DMS 273 treated with DMSO at 0.1 percent for 48 hours (cell line): ENCODE measurements at places on chromosomes 5 and 9.

GRCh38 chr9:115593587-115594091 is 475.7 kb upstream of the TNC start:
- DNase-seq = no peak

DNA sequence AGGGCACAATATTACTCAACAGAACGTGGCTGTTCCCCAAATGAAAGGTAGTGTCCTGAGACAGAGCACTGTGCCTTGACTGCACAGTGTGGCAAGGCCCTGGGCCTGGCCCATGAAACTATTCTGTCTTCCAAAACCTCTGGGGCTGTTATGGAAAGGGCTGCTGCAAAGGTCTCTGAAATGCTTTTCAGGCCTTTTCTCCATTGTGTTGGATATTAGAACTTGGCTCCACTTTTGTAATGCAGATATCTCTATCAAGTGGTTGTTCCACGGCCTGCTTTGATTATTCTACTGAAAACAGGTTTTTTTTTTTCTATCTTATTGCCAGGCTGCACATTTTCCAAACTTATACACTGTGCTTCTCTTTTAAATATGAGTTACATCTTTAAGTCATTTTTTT is 777.5 kb upstream of the TYRP1 start:
- no peak for DNase-seq

DNA sequence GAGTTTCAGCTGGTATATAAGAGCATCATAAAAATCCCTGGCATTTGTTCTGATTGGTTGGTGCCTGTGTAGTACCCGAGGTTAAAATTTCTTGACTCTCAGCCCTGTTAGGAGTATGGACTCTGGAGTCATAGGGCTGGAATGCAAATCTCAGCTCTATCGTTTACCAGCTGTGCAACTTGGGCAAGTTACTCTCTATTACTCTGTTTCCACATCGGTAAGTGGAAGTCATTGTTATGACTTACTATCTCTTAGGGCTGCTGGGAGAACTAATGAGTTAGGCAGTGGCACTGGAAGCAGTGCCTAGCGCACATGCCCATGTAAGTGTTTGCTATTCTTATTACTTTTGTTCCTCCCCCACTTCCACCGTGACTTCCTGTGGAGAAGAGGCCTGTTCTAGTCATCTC is 141.6 kb downstream of the BOD1 start:
- DNase-seq = no peak

GRCh38 chr9:122918310-122918709 is 5.2 kb upstream of the ZBTB6 start:
- no peak for DNase-seq

GRCh38 chr5:36215910-36216309 is 25.8 kb downstream of the NADK2 start:
- no peak for DNase-seq

GRCh38 chr9:89481538-89481915 is 16.4 kb downstream of the SEMA4D start:
- DNase-seq = no peak

GRCh38 chr9:124257070-124257843 is 492 bp upstream of the NEK6 start:
- DNase-seq = no peak

GRCh38 chr9:32394381-32395049 is 10.1 kb downstream of the ACO1 start:
- DNase-seq = no peak

- no peak for DNase-seq
These were observed 330.6 kb upstream of the MEF2C start for GRCh38 chr5:89213573-89213972.

DNA sequence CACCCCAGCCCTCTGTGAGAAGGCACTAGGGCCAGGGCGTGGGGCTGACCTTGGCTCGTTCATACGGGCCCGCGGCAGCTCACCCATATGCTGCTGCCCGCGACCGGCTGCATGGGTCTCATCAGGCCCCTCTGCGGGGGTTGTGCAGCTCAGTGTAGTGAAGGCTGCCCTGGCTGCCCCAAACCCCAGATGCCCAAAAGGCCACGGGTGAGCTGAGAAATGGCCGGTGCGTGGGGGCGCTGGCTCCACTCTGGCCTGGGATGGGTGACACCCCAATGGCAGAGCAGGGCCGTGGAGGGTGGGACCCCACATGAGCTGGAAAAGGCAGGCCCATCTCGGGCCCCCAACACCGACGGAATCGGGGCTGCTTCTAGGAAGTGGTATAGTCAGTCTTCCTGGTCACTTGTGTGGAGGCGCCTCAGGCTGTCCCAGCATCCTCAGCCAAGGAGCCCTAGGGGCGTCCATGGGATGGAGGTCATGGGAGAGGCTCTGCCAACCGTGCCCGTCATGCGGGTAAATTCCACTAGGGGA is 19.4 kb upstream of the LRRC14B start:
- no peak for DNase-seq

DNA sequence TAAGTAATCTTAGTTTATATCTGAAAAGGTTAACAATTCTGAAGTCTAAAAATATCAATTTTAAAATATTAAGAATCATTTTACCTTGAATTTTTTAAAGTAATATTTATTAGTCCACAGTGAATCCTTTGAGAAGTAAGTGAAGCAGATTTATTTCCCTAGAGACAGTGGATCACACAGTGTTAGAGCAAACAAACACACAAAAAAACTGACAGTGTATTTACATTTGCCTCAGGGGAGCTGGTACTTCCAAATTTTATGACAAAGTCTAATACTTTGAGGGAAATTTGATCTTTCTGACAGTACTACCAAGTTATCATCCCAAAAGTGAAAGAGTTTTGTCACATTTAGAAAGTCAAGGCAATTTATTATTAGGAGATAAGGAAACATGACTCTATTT is 1750.6 kb upstream of the CDH9 start:
- DNase-seq = no peak

GRCh38 chr9:20135119-20135697 is 346.4 kb upstream of the SLC24A2 start:
- DNase-seq = no peak

GRCh38 chr5:14153071-14153864 is 10.1 kb downstream of the TRIO start:
- no peak for DNase-seq

- DNase-seq = no peak
These were observed 4.6 kb downstream of the TLX3 start for GRCh38 chr5:171313481-171314206.

- peak; percentile 24 for DNase-seq
These were observed 5.3 kb downstream of the KLF4 start for GRCh38 chr9:107484117-107484723.

DNA sequence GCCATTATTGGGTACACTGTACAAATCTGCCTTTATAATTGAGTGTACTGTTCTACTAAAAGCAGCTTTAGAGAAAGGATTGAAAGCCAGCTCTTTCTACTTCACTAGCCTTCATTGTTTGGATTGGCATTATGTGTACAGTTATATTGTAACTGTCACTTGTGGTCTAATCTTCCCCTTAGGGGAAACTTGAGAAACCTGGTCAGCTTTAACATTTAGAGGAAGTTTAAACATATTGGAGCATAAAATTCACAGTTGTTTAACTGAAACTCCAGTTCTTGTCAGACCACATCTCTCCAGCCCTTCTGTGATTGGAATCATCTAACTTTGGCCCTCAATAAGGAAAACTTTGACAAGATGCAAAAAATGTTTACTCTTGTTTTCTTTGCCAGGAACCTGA is 24.6 kb downstream of the PIK3R1 start:
- no peak for DNase-seq

DNA sequence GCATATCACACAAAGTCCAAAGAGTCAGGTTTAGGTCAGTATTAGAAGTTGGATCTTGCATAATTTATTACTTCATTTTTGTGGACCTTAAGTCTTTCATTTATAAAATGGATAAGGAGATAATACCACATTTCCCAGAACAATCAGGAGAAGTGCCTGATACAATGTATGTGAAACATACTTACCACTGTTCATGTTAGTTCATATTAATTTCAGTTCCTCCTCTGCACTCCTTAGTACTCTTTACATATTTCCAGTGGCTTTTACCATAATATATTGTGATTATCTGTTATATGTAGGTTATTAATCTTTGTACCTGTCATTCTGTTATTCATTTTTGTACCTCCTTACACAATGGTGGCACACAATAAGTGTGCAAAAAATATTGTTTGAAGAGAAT is 214.4 kb downstream of the ARL15 start:
- no peak for DNase-seq

- DNase-seq = no peak
These were observed 10.4 kb downstream of the TNIP1 start for GRCh38 chr5:151070449-151070848.

DNA sequence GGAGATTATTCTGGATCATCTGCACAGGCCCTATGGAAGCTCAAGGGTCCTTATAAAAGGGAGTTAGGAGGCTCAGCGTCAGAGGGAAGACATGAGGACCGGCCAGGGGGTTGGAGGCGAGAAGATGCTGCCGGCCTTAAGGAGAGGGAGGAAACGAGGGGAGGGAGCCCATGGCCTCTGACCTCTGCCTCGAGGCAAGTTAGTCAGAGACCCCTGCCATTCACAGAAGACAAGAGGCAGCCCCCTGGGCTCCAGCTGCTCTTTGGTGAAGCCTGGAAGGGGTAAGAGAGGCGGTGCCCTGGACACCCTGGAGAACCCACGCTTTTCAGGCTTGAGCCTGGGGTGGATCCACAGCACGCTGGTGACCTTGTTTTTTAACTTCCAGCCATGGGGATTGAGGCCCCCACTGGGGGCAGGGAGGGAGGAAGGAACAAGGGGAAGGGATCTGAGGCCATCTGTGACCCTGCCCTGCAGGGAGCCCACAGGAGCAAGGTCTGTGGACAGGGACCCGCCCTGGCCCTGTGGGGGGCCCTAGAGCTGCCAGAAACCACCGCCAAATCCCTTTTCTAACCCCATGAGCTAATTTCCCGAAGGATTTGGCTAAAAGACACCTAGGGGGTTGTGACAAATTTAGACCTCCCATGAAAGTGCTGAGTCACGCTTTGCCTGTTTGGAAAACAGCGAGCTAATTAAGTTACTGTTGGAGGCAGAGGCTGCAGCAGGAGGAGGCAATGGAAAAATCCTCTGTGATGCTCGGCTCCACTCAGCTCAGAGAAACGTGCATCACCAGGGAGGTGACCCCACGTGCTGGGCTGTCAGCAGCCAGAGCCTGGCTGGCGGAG is 49.7 kb downstream of the OLFM1 start:
- no peak for DNase-seq

GRCh38 chr5:97062046-97062445 is 80.4 kb downstream of the LIX1 start:
- DNase-seq = no peak

- no peak for DNase-seq
These were observed 332.4 kb upstream of the CD180 start for GRCh38 chr5:67528953-67529352.

- peak; percentile 16 for DNase-seq
These were observed at the start of gene CTNND2 for GRCh38 chr5:11904265-11904906. Gene CTNND2, minus strand, starts transcription at chr5:11904446. Its CDS starts 593 bp downstream, at chr5:11903853.

- DNase-seq = no peak
These were observed 32.8 kb downstream of the TMC1 start for GRCh38 chr9:72554221-72554641.

- no peak for DNase-seq
These were observed 38.9 kb downstream of the DAB2IP start for GRCh38 chr9:121690316-121690715.

GRCh38 chr5:138844812-138845513 is 30.2 kb downstream of the LRRTM2 start:
- no peak for DNase-seq

GRCh38 chr9:130327781-130328348 is 62.3 kb downstream of the HMCN2 start:
- peak; percentile 68 for DNase-seq

DNA sequence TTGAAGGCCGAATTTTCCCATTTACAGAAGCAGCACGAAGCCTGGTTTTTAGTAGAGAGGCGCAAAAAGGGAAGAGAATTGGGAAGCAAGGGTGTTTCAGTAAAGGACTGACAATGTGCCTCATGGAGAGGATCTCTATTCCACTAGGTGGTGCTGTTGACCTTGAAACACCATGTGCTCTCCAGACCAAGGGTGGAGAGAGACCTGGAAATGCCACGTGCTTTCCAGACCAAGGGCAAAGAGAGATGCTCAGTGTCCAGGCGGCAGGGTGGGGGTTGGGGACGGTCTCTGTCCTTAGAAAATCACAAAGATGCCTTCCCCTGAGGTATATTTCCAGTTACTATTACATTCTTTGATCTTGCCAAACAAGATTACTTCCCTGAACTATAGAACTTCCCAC is 425.3 kb downstream of the CSNK1G3 start:
- no peak for DNase-seq

- DNase-seq = no peak
These were observed 517 bp downstream of the ALDH1A1 start for GRCh38 chr9:72952381-72952690.

DNA sequence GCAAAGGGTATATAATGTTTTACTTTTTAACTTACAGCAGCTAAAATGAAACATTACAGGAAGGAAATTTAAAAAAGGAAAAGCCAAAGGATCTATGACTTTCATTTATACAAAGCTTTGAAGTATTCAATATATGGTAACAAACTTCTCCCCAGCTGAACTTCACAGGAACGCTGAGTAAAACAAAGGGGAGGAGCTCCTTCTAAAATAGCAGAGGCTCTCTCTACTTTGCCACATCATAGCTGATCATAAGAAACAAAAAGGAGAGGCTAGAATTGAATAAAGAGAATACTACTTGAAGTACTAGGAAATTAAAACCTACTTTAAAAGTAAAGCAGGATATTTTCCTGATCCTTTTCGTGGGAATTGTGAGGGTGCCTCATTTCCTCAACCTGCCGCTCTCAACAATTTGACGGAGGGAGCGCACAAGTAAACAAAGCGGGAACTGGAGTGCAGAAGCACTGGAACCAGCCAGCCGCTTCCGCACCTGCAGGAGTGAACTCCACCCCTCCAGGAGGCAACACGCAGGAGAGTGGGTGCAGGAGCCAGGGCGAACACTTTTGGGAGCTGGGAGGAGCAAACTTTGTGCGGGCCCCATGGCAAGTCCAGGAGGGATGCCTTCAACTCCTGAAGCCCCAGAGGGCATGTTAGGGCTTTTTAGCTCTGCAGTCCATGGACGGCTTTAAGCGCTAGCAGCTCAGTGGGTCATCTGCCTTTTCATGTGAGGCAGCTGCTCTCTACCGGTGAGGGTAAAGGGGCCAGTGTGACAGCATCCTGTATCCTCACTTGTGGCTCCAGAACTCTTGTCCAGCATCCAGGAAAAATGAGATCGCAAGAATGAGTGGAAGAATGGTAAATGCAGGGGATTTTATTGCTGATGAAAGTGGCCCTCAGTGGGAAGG is 757.4 kb downstream of the PTPRD start:
- no peak for DNase-seq

- DNase-seq = no peak
These were observed at the start of gene PCDHGA2 for GRCh38 chr5:141338538-141339306. Gene PCDHGA2, plus strand, starts transcription at chr5:141338760.

GRCh38 chr9:35729700-35730485 is 2.1 kb downstream of the TLN1 start:
- no peak for DNase-seq

DNA sequence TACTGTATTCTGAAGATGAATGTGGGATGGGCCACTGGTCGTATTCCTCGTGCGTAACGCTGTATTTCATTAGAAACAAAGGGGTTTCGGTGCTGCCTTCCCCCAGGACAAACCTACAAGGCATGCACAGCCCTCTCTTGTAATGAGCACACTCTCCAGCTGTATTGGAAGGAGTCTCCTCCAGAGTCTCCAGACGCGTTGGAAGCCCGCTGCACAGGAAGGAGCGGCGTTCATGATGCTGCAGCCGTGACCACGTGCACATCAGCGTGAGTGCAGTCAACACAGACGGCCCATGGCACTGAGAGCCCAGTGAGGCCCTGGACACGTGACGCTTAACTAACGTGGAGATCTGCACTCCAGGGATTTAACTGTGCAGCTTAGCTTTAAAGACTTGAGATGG is 209.0 kb upstream of the IRX1 start:
- DNase-seq = no peak
